ENCODE measurements at places on chromosomes 3 and 15.

- DNase-seq: no peak
Observed at GRCh38 chr3:38585791-38586420, 63.6 kb downstream of the SCN5A start.

- no peak for DNase-seq
Observed at GRCh38 chr15:70140025-70140542, 42.4 kb upstream of the TLE3 start.

DNA sequence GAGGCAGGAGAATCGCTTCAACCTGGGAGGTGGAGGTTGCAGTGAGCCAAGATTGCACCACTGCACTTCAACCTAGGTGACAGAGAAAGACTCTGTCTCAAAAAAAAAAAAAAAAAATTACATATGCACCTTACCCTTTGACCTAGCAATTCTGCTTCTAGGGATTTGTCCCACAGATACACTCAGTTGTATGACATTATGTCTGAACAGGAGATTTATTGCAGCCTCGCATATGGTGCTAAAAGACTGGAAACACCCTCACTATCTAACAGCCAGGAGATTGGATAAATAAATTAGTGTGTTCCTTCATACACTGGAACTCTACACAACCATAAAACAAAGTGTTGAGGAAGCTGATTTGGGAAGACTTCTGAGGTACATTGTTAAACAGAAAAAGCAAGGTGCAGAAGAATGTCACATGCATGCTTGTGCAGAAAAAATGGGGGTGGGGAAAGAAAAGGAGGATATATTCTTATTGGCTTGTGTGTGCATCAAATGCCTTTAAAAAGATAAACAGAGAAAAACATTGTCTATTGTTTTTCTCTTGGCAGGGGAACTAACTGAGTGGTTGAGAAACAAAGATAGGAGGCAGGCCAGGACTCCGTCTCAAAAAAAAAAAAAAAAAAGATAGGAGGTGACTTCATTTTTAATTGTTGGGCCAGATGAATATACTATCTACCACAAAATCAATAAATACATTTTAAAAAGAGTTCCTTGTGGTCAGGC lies 30.9 kb downstream of the PPCDC start:
- no peak for DNase-seq

DNA sequence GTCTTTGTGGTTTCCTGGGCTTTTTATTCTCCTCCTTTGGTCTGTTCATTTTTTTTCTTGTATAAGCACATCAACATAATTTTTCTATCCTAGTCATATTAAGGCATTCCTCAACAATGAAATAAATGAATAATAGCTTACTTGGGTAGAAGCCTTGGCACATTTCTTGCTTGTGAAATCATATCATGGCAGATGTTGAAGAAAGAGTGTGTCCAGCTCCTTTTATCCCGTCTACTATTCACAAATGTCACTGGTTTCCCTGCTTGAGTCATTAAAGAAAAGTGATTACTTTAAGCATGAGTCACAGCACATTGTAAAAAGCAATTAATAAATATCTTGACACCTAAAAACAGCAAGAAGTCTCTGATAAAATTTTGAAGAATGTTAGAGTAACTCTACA lies 42.1 kb downstream of the MINAR1 start:
- DNase-seq: no peak

GRCh38 chr15:63491979-63492378 lies 12.4 kb upstream of the USP3 start:
- DNase-seq: no peak

DNA sequence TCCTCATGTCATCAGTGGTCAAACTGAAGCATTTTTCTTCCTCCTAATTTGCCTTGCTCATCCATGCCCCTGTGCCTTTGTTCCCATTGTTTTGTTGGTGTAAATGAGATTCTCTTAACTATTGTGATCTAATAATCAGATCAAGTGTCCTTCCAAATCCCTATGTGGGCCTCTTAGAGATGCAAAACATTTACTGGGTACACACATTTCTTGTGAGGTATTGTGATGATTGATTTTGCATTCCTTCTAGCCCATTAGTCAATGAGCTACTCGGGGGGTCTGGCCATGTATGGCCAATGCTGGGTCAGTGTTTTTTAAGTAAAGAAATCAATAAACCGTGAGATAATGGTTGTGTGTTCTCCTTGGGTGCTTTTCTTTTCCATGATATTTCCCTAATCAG lies 580.4 kb downstream of the VGLL3 start:
- no peak for DNase-seq

GRCh38 chr15:77992356-77993222 lies 84.9 kb downstream of the TBC1D2B start:
- no peak for DNase-seq

GRCh38 chr15:63752075-63752684 lies 81.6 kb downstream of the HERC1 start:
- peak; percentile 52 for DNase-seq

DNA sequence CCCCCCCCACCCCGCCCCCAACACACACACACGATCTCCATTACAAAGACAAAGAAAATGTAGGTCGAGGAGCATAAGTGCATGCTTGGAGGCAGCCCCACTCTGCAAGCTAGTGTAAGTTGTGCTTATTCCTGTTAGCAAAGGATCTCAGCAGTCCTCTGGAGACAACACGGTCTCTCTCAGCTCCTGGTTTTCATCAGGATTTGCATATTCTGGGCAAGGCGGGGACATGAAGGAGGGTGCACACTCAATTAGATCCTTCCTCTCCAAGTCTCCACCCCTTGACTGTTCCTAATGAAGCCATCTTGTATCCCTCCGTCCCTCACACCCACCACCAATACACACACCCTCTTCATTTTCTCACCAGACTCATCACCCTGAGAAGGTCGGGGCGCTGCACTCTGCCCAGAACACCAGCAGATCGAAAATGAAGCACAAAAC lies 63.8 kb downstream of the MRPL46 start:
- DNase-seq: no peak

GRCh38 chr15:35603301-35603700 lies 57.3 kb upstream of the DPH6 start:
- DNase-seq: no peak

DNA sequence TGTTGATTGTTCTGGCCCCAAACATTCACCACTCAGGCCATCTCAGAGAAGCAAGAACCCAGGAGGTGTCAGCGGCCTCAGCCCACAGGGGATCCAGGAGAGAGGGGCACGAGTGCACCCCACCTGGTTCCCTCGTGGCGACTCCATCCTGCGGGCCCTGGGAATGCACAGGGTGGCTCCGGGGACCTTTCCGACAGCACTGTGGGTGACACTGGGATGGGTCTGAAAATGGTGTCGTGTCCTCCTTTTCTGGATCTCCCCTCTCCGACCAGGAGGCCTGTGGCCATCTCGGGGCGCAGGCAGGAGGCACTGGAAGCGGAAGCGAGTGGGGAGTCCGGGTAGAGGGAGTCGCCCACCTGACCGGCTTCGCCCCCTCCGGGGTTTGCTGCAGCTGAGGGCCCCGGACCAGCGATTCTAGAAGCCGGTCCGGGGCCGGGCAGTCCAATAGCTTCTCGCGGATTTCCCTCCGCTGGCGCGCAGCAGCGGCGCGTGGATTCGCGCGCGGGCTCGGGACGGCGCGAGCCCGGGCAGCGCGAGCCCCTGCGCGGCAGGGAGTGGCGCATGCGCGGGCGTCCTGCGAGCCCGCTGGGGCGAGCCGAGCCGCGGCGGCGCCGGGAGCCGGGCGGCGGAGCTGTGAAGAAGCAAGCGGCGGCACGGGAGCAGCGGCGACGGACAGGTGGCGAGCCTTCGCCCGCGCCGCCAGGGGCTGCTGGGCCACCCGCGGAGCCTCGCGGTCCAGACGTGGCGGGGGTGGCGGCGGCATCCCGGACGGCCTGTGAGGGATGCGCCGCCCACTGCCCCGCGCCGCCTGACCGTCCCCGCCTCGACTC lies at the start of gene DOCK3:
Gene DOCK3, plus strand, starts transcription at position 579 of the 830 bp plus-strand sequence. CDS start 337 bp downstream, outside the sequence.
- DNase-seq: peak; percentile 78

- no peak for DNase-seq
Observed at GRCh38 chr3:175672119-175672689, 813.1 kb downstream of the NAALADL2 start.

- DNase-seq: no peak
Observed at GRCh38 chr3:150222691-150223489, 185.2 kb upstream of the TSC22D2 start.

- no peak for DNase-seq
Observed at GRCh38 chr3:175020101-175020500, 161.0 kb downstream of the NAALADL2 start.

DNA sequence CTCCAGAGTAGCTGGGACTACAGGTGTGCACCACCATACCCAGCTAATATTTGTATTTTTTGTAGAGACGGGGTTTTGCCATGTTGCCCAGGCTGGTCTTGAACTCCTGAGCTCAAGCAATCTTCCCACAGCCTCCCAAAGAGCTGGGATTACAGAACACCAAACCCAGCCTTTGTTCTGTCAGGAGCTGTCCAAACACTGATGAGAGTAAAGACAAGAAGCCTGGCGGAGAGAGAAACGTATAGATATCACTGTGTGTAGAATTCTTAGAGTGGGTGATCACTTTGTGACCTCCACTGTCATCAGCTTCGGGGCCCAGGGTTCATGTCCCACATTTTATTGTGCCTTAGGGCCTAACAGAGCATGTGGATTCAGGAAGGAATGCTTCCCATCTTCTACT lies 159.5 kb downstream of the SNRK start:
- DNase-seq: no peak

- no peak for DNase-seq
Observed at GRCh38 chr15:32034106-32034505, 3.8 kb downstream of the CHRNA7 start.

- no peak for DNase-seq
Observed at GRCh38 chr3:56061279-56061626, 407.0 kb downstream of the ERC2 start.

DNA sequence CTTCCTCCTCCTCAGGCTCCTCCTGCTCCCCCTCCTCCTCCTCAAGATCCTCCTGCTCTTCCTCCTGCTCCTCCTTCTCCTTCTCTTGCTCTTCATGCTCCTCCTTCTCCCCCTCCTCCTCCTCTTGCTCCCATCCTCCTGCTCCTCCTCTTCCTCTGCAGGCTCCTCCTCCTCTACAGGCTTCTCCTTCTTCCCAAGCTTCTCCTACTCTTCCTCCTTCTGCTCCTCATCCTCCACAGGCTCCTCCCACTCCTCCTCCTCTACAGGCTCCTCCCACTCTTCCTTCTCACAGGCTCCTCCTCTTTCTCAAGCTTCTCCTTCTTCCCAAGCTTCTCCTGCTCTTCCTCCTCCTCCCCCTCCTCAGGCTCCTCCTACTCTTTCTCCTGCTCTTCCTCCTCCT lies 47.7 kb downstream of the WNT7A start:
- no peak for DNase-seq

- no peak for DNase-seq
Observed at GRCh38 chr15:47383801-47384200, 333.5 kb upstream of the SEMA6D start.

- no peak for DNase-seq
Observed at GRCh38 chr3:185930393-185931107, 7.3 kb downstream of the TRA2B start.

DNA sequence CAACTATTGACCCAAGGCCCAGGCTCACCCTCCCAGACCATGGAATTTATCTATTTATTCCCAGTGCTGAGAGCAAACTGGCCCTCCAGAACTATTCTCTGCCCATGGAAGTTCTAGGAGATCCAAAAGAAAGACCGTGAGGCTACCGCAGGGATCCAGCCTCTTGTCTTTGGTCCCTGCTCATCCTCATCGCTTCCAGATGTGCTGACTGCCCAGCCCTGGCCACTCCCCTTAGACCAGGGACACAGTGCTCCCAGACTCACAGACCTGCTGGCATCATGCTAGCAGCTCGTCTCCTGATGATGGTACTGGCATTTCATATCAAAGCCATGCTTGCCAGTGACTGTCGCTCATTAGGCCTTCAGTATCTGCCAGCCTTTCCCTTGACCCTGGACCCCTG lies 405.7 kb upstream of the PPP2R3A start:
- no peak for DNase-seq

DNA sequence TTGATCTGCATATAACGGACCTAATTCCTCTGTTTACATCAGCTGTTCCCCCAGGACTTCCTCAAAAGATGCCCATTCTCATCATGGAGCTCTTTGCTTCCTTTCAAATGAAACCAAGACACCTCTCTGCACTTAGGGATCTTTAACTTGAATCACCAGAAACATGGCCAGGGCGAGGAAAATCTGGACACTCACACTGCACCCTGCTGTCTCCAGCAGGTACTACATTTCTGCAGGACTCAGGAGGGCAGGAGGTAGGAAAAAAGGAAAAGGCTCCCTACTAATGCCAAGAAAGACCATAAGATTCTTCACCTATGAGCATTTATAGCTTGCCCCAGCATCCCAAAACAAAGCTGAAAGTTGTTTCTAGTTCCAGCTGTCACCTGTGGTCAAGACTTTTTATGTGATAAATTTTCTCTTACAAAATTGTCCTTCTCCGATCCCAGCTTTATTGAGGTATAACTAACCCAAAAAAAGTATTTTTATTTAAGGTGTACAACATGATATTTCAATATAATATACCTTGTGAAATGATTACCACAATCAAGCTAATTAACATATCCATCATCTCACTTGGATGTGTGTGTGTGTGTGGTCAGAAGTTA lies 87.3 kb upstream of the C15orf61 start:
- peak; percentile 18 for DNase-seq

GRCh38 chr3:184652465-184652864 lies 59.4 kb downstream of the MAGEF1 start:
- DNase-seq: no peak

GRCh38 chr15:41340189-41340695 lies 7.6 kb downstream of the NUSAP1 start:
- DNase-seq: no peak

DNA sequence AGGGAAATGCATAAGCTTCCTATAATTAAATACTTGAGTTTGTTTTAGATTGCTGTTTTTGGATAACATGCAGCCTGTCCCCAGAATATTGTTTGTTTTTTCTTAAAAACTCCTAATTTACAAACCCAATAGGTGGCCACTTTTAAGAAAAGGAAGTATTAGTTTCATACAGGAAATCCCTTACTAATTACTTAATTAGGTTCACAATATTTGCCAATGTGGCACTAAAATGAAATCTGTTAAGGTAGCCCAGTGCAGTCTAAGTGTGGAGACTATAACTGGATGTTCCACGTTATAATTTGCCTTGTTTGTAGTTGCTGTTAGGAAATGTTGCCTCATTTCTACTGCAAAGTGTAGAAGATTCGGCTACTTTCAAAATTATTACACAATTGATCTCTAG lies 195.8 kb downstream of the BBX start:
- no peak for DNase-seq

DNA sequence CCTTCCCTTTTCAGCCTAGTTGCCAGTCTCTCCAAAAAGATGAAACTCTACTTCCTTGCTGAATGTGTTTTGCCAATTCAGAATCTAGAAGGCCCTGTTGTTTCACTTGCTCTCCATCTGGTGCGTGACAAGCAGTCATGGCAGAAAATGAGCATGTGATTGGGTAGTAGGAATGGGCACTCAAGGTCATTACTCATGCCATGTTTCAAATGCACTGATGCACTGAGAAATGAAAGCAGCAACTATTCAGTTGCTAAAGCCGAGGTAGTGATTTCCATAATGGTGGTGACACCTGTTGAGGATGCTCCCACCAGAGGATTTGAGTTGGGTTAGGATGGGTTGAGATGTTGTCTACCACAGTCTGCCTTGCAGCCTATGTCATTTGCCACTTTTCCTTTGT lies 12.7 kb downstream of the ZBTB38 start:
- DNase-seq: no peak
